ENCODE measurements at places on chromosomes 12 and 14. TPM values are rescaled to one million over a fixed set of nuclear protein-coding genes. Genes with fewer than 3 reads are reported as not detected.

GRCh38 chr14:81222126-81222525 is 1.4 kb upstream of the GTF2A1 start:
- peak overlapping the region; percentile 85 for H3K4me3 ChIP-seq
- H3K27ac ChIP-seq: peak overlapping the region; percentile 99
- peaks cover 2% of the 10 kb centered on the region for H3K36me3 ChIP-seq
- no peak for DNase-seq

- no peaks in the 10 kb centered on the region for H3K27me3 ChIP-seq
- no peak overlapping the region for H3K4me3 ChIP-seq
- H3K36me3 ChIP-seq: peaks cover 30% of the 10 kb centered on the region
- peaks cover 30% of the 10 kb centered on the region for H3K4me1 ChIP-seq
- DNase-seq: no peak
Observed at GRCh38 chr12:95303476-95303875, 85.9 kb downstream of the VEZT start.

DNA sequence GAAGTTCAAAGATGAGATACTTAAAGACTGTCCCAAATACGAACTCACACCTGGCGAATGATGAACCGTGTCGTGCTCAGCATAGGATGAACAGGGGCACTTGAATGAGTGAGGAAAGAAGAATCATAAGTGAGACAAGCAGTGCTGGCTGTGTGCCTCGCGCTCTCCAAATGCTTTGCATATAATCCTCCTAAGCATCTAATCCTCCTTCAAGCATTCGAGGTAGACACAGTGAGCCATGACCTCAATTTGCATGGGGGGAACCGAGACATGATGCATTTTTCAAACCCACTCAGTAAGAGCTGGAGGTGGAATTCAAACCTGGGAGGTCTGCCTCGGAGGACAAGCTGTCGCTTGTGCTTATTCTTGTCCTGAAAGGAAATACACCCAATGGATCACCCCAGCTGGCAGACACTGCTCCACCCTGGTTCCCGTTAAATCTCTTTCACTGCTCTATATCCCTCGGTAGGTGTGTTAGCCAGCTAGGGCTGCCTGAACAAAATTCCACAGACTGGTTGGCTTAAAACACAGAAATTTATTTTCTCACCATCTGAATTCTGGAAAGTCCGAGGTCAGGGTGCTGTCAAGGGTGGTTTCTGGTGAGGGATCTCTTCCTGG is 274.0 kb downstream of the SLC15A4 start:
- H3K27me3 ChIP-seq: no peaks in the 10 kb centered on the region
- H3K36me3 ChIP-seq: no peaks in the 10 kb centered on the region
- DNase-seq: no peak
- no peak overlapping the region for H3K27ac ChIP-seq

DNA sequence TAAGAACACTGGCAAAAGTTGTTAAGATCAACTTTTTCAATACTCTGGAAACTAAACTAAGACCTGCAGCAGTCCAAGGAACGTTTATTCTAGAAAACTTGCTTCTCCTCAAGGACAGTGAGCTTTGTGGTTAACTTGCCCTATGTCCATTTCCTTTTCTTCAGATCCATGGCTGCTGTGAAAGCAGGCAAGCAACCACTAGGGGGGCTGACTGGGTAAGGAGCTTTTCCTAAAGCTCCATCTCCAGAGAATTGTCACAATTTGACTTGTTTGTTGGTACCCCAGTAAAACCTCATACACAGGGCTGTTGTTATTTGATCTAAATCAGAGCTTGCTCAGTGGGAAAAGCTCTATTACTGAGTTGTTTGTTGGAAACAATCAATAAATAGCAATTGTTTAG is 10.1 kb upstream of the RPL10L start:
- H3K36me3 ChIP-seq: no peaks in the 10 kb centered on the region
- no peak overlapping the region for H3K4me3 ChIP-seq
- H3K27me3 ChIP-seq: no peaks in the 10 kb centered on the region
- H3K4me1 ChIP-seq: no peaks in the 10 kb centered on the region

DNA sequence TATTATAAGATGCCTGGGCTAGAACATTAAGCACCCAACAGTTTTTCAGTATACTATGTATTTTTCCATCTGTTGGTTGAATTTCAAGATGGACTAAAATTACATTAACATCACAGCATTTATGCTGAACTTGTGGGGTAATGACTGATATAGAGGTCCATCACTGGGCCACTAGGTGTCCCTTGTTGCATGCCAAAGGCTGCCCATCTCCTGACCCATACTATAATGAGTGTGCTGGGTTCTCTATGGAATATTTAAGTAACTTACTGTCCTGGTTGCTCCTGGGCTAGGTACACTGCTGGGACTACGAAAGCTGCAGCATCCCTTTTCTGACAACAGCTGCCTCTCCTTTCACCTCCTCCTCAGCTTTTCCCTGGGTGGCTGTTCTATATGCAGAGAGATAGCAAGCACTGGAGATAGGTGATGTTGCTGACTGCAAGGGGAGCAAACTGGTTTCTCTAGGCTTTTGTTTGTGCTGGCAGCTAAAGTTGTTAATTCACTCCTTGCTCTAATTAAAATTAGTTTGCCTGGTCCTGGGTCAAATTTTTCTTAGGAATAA is 138.6 kb upstream of the TRHDE start:
- no peak overlapping the region for H3K27ac ChIP-seq
- DNase-seq: no peak
- H3K27me3 ChIP-seq: peaks cover 26% of the 10 kb centered on the region
- H3K4me3 ChIP-seq: no peak overlapping the region
- H3K36me3 ChIP-seq: no peaks in the 10 kb centered on the region

- no peak overlapping the region for H3K27ac ChIP-seq
- no peaks in the 10 kb centered on the region for H3K27me3 ChIP-seq
- no peaks in the 10 kb centered on the region for H3K4me1 ChIP-seq
- no peak for DNase-seq
- no peak overlapping the region for H3K4me3 ChIP-seq
- H3K36me3 ChIP-seq: no peaks in the 10 kb centered on the region
Observed at GRCh38 chr12:78684419-78684818, 180.2 kb upstream of the SYT1 start.

DNA sequence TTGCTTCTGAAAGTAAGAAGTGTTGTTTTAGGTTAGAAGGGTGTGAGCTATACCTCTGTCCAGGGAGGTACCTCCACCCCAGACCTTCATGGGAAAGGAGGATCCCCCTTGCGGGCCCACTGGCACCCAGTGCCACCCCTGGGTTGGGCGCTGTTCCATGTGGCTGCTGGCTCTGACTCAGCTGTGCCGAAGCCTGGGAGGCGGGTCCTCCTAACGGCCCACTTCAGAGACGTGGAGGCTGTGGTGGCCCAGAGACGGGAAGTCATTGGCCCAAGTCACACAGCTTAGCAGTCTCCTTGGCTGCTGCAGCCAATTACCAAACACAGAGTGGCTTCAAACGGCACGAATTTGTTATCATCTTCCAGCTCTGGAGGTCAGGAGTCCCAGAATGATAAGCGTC is 10.2 kb downstream of the RFLNA start:
- no peak for DNase-seq
- H3K27me3 ChIP-seq: no peaks in the 10 kb centered on the region
- H3K36me3 ChIP-seq: no peaks in the 10 kb centered on the region
- H3K4me3 ChIP-seq: no peak overlapping the region
- H3K27ac ChIP-seq: no peak overlapping the region

GRCh38 chr14:105887692-105888091 is 361.3 kb downstream of the TMEM121 start:
- no peaks in the 10 kb centered on the region for H3K27me3 ChIP-seq
- no peak overlapping the region for H3K4me3 ChIP-seq
- no peaks in the 10 kb centered on the region for H3K4me1 ChIP-seq
- DNase-seq: peak; percentile 32
- H3K36me3 ChIP-seq: no peaks in the 10 kb centered on the region

DNA sequence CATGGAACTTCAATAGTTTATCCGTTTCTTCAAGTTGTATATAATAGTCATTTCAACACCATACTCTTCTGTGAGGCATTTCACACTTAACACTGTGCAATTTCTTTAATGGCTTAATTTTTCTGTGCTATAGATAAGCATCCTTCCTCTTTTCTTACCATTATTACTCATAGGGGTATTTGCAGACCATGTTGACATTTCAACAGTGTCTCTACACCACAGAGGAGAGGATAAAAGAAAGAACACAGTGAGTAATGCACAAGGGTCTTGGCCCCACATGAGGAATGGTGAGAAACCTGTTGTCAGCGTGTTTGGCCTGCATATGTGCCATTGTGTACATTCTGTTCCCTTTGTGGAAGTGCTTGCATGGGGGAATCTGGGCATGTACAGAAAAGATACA is 421.5 kb upstream of the MDGA2 start:
- no peak overlapping the region for H3K4me3 ChIP-seq
- no peaks in the 10 kb centered on the region for H3K4me1 ChIP-seq
- no peak overlapping the region for H3K27ac ChIP-seq
- no peak for DNase-seq
- H3K27me3 ChIP-seq: no peaks in the 10 kb centered on the region

DNA sequence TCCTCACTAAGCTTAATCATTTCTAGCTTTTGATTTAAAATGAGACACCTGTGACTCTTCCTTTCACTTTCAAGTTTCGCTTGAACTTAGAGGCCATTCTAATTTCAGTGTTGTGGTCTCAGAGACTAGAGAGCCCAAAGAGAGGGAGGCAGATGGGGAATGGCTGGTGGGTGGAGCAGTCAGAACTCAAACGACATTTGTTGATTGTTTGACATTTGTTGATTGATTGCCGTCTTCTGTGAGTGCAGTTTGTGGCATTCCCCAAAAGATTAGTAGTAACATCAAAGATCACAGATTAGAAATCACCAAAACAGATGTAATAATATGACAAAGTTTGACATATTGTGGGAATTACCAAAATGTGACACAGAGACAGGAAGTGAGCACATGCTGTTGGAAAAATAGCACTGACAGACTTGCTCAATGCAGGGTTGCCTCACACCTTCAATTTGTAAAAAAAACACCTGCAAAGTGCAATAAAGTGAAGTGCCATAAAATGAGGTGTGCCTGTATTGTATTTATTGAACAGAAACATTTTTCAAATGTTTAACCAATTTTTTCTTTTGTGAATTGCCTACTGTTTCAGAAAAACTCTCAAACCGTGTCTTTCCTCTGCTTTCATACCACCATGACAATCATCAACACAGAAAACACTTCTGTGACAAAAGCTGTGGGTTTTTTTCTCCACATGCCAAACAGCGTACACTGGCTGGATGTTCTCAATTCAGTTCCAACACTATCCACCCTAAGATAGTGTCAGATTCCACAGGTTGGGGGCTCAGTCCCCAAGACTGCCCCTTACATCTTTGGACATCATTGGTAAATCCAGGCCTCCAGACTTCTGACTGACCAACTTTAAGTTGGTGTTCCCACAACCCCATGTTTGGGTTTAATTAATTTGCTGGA is 376.3 kb upstream of the RGS6 start:
- H3K27ac ChIP-seq: peak overlapping the region; percentile 6
- H3K4me3 ChIP-seq: no peak overlapping the region
- peaks cover 7% of the 10 kb centered on the region for H3K4me1 ChIP-seq
- peaks cover 6% of the 10 kb centered on the region for H3K36me3 ChIP-seq

DNA sequence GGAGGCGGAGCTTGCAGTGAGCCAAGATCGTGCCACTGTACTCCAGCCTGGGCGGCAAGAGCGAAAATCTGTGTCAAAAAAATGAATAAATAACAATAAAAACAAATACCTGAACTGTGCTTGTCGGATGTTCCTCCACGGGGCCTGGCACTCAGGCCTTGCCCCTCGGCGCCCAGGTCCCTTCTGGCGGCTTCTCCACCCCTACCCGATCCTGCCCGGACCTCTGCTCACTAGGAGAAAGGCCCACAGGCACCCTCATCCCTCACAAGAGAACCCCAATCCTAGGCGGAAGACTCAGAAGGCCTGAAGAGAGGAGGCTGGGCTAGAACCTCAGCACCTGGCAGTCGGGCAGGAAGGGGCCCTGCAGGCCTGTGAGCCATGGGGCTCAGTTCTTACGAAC is 21.0 kb upstream of the BTBD6 start:
- peaks cover 18% of the 10 kb centered on the region for H3K36me3 ChIP-seq
- no peak overlapping the region for H3K4me3 ChIP-seq
- no peaks in the 10 kb centered on the region for H3K4me1 ChIP-seq
- H3K27ac ChIP-seq: no peak overlapping the region
- DNase-seq: no peak
- no peaks in the 10 kb centered on the region for H3K27me3 ChIP-seq

DNA sequence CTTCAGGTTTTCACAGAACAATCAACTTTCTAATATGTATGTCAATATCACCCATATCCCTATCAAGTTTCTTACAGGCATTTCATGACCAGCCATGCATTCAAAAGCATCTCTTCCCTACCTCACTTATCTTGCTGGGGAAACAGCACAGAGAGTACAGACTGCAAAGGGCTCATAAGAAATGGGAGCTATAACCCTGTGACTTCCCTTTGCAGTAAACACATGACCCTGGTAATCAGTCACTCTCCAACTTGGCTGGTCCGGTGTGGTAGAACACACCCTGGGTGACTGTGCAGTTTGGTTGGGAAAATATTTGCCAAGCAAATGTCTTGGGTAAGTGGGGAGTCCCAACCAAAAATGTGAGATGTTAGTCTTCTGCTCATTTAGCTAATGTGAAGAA is 49.4 kb upstream of the TMCC3 start:
- H3K36me3 ChIP-seq: no peaks in the 10 kb centered on the region
- H3K4me3 ChIP-seq: no peak overlapping the region
- peaks cover 14% of the 10 kb centered on the region for H3K27me3 ChIP-seq
- peaks cover 6% of the 10 kb centered on the region for H3K4me1 ChIP-seq

DNA sequence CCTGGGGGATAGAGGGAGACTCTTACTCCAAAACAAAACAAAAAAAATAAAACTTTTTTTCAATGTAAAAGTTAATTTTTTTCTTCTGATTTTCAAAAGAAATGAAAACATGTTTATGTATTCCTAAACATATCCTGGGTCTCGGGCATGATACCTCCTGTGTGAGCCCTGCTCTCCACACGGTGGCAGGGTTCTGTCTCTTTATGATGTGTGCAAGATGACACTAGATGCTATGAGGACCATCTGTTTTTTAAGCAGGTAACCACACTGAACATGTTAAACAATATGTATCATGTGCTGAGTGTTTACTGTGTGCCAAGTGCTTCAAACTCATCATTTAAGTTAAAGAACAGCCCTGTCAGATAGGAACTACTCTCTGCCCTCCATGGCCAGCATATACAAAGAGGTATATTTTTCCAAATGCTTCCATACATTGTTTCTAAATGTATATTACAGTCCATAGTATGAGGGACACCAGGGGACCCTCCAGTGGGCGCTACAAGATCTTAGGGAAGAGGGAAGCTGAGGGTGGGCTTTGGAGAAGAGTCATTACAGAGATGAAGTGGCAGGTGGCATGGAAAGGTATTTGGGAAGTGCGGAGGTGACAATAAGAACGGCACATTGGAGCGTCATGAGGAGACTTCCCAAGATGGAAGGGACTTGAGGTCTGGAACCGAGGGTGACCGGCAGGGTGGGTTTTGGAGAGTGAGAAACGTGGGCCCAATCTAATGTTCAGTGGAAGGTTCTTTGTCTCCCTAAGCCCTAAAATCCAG is 28.5 kb downstream of the FOS start:
- H3K27ac ChIP-seq: no peak overlapping the region
- H3K4me3 ChIP-seq: no peak overlapping the region
- no peak for DNase-seq

The RASAL1 gene
- total RNA-seq: not detected

The BICDL1 gene
- not detected for total RNA-seq

The RDH5 gene
- total RNA-seq: 5.9 TPM

The GTF2A1 gene
- total RNA-seq: 40.8 TPM

The NFATC4 gene
- total RNA-seq: 223 TPM

The APAF1 gene
- 18.8 TPM for total RNA-seq

The BDKRB1 gene
- not detected for total RNA-seq

The ACSS3 gene
- 5.6 TPM for total RNA-seq
